ENCODE measurements at places on chromosomes 16 and 17. TPM values are rescaled to one million over a fixed set of nuclear protein-coding genes. Genes with fewer than 3 reads are reported as not detected.

Gene MYH2
- total RNA-seq = 1,036 TPM

DNA sequence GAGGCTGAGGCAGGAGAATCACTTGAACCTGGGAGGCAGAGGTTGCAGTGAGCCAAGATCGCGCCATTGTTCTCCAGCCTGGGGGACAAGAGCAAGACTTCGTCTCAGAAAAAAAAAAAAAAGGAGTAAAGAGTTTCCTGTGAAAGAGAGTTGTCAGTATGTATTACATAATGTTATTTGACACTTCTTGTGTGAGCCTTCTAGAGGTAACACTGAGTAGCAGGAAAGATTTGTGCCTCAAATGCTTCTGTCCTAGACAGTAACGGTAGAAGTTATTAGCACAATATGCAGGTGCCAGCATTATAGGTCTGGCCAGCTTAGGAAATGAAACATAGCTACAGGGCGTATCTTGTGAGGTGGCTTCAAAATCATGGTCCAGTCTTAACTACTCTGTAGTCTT, 6.2 kb downstream of the RPS6KB1 start:
- DNase-seq = peak; percentile 27

GRCh38 chr16:55037046-55037445, 106.4 kb downstream of the IRX5 start:
- DNase-seq = peak; percentile 87

DNA sequence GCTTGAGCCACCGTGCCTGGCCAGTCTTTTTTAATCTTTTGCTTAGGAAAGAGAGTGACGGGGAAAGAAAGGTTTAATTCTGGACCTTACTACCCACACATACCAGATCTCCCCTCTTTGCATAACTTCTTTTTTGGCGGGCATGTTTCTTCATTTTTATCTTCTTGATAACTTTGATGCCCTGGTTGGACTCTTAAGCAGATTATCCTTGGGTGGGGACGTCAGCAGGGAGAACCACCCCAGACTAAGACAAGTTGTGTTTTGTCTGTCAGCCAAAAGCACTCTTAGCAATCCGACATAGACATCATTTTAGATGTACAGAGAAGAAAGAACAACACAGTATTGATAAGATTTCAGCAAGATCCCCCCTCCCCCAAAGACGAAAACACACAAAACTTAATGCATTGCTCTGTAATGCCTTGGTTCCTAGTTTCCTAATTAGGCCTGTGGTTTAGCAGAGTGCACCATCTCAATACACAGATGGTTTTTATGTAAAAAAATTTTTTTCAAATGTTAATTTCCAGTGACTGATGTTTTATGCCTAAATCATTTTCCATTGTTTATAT, 99.9 kb downstream of the MSI2 start:
- peak; percentile 13 for DNase-seq

DNA sequence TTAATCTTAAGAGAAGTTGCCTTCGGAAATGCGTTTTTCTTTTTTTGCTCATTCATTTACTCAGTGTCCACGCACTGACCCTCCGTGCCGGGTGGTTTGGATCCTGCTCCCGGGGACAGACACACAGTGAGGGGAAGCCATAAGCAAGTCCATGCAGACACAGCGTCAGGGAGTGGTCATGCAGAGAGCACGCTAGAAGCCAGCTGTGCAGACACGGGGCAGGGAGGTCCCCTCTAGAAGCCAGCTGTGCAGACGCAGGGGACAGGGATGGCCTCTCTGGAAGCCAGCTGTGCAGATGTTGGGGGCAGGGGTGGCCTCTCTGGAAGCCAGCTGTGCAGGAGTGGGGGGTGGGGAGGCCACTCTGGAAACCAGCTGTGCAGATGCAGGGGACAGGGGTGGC, 4.8 kb downstream of the GAA start:
- peak; percentile 91 for DNase-seq

DNA sequence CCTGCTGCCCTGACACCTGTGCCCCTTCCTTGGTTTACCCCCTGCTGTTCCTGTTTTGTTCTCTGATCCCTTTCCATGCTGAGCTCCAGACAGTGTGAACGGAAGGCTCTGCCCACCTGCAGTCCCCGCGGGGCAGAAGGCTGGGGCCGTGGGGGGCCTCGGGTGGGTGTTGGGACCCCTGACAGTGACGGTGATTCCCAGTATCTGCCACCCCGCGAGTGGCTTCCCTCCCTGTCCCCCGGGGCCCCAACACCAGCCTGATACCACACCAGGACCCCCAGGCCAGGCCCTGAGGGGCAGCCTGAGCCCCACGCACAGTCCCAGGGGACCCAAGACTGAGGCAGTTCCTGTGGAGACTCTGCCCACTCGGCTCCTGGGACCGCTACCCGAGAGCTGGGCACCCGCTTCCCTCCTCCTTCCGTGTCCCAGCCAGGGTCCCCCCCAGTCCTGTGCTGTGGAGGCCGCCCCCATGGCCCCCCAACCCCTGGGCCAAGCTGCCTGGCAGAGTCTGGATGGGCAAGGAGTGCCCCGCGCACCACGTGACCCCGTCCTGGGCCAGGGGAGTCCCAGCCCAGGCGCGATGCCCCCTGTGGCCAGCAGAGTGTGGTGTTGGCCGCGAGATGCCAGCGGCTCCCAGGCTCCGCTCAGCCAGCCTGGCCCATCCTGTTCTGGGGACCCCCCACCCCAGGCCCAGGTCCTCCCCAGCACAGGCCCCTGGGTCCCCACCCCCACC, 10.0 kb upstream of the C1QTNF8 start:
- peak; percentile 82 for DNase-seq

GRCh38 chr17:78992542-78993212, 13.0 kb upstream of the LGALS3BP start:
- no peak for DNase-seq

DNA sequence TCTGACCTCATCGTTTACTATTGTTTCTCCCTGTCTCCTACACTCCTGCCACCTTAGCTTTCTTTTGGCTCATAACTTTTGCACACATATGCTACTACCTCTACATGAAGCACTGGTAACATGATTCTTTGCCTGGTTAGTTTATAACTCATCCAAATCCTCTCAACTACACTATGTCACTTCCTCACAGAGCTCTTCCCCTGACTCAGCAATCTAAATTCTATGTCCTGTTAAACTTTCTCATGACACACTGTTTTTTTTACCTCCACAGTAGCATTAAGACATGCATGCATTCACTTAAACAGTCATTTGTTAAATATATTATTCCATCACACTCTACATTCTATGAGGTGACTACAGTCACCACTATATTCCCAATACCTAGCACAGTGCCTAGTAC, 19.7 kb downstream of the APPBP2 start:
- no peak for DNase-seq

Gene GDPD3
- 3.3 TPM for total RNA-seq

Gene PRAC1
- not detected for total RNA-seq

Gene DCXR
- total RNA-seq = 36.7 TPM

DNA sequence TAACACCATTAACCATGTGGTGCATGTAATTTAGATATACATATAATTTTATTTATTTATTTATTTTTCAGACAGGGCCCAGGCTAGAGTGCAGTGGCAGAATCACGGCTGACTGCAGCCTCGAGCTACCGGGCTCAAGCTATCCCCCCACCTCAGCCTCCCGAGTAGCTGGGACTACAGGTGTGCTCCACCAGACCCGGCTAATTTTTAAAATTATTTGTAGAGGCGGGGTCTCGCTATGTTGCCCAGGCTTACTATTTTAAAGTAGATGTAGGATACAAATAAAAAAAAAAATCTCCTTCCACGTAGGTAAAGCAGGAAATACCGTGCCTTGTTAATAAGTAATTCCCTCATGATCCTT, 446 bp upstream of the COQ7 start:
- DNase-seq = no peak

DNA sequence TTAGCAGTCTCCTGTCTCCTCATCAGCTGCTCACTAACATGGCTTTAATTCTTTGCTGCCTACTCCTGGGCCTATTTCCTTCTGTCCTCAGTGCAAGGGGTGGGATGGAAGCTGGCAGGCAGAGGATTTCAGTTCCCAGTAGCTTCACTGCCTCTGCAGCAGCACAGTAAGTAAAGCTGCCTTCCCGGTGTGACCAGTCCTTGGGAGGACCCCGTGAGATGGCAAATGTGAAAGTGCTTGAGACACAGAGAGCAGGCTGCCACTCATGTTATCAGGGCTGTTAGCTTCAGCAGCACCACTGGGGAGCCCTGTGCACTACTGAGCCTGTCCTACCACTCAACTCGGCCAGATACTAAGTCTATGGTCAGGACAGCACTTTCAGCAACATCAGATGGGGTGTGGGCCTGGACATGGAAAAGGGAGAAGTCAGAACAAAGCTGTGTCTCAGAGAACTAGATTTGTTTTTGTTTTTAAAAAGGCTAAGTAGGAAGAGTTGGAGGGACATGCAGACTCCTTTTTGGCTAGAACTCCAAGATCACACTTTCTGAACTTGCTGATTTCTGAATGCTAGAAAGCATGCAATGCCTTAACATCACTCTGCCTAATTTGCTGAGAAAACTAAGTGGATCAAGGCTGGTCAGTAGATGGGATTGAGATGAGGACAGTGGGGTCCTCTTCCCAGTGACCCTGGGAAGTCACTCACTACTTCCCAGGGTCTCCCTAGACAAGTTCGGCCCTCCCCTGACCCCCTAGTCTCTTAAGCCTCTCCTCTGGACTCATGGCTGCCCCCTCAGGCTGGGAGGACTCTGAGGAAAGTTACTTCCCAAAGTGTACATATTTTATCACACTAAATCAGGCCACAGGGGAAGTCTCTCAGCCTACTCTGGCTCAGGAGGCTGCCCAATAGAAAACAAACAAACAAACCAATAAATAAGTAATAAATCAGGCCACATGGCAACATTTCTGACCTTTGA, 1.1 kb downstream of the ACSF2 start:
- peak; percentile 57 for DNase-seq

DNA sequence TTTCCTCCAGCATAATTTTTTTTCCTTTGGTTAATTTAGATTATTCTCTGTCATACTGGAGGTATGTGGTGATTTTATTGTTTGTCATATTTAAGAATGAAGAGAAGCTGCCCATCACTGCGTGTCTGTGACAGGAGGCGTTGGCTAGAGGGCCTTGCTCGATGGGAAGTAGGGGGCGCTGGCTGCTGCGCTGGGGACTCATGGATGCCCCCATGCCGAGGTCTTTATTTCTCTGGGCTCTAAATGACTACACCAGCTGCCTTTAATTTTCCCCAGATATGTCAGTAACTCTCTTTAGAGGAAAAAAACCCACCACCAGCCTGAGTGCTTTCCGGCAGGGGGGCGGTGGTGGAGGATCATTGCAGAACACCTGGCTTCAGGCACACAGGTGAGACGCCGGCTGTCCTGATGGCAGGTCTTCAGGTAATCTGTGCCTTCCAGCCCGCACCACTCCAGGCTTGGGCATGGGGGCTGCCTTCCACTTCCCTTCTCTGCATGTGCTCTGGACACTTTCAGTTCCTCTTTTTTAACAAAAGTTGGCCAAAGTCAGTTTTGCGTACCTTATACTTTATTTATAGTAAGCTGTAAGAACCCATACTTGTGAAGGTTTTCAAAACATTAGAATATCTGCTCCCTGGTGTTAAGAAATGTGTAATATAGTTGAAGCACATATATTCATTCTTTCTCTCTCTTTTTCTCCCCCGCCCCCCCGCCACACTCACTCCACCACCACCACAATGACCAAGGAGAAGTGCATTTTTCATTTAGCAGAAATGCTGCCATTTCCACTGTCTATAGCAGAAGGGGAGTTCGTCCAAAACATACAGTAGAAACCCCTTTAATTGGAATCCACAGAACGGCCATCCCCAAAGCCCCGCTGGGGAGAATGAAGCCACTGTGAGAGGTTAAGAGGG, 192.7 kb downstream of the RPTOR start:
- DNase-seq = no peak
